ENCODE measurements at places on chromosomes 3 and 15.

GRCh38 chr3:105495021-105495420, 128.3 kb downstream of the ALCAM start:
- DNase-seq = no peak

- no peak for DNase-seq
These were observed 28.2 kb downstream of the CSTA start for GRCh38 chr3:122353215-122353614.

DNA sequence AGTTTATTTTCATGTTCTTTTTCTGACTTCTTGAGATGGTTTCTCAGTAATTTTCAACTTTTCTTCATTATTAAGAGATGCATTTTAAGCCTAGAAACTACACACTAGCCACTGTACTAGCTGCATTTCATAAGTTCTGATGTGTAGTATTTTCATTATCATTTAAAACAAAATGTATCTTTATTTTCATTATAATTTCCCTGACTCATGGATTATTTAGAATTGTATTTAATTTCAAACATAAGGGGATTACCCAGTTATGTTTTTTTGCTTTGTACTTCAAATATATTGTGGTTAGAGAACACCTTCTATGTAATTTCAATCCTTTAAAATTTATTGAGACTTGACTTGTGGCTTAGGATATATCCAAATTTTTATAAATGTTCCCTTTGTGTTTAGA, 44.5 kb downstream of the STT3B start:
- DNase-seq = no peak

DNA sequence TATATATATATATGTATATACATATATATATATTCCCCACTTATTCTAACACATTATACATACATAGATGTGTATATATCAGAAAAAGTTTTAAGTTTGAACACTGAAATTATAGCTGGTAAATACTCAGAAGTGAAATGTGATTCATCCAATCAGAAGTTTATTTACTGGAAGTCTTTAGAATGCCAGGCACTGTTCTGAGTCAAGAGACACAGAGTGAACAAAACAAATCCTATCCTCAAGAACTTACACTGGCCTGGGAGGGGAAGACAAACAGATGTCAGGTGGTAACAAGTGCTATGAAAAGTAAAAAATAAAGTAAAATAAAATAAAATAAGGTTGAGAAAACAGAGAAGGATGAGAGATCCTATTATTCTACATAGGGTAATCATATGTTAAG, 13.4 kb downstream of the DHX36 start:
- no peak for DNase-seq

- no peak for DNase-seq
These were observed 5.7 kb upstream of the MAPK6 start for GRCh38 chr15:52013151-52013791.

All from activated naive CD4-positive, alpha-beta T cell treated with Interleukin-2 at 50 U/mL for 16 hours (primary cell).